Hematopoietic multipotent progenitor cell treated with erythropoietin and hydrocortisone succinate and interleukin-3 and kit ligand, for 8 days (in vitro differentiated cells): ENCODE measurements at places on chromosomes 1 and 21.

- peak; percentile 19 for DNase-seq
Measured at GRCh38 chr1:112706505-112707220, at the start of gene RHOC. RHOC (minus strand) TSS chr1:112707127; CDS start chr1:112703799, 3,328 bp downstream.

GRCh38 chr1:220432408-220432807, 95.5 kb upstream of the MARK1 start:
- DNase-seq = no peak

GRCh38 chr1:76867342-76868130, at the start of gene ST6GALNAC5:
ST6GALNAC5 (plus strand) TSS chr1:76867480.
- DNase-seq = no peak

- no peak for DNase-seq
Measured at GRCh38 chr1:18668750-18669404, 38.2 kb downstream of the PAX7 start.

GRCh38 chr1:9253004-9253403, 18.4 kb downstream of the H6PD start:
- no peak for DNase-seq

DNA sequence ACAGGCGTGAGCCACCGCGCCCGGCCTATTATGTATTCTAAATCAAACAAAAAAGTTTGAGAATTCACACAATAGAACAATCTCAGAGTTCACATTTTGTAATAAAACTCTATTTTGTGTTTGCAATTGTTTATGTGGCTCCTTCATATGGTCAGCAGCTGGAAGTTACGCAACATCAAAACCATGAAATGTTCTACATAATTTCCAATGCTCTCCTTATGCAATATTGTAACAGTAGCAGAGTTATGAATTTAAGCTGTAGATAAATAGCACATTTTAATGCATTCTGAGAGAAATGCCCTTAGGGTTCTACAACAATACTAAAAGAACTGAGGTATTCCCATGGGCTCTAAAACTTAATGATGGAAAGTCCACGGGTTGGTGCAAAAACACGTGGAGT, 62.3 kb upstream of the COL11A1 start:
- DNase-seq = no peak

DNA sequence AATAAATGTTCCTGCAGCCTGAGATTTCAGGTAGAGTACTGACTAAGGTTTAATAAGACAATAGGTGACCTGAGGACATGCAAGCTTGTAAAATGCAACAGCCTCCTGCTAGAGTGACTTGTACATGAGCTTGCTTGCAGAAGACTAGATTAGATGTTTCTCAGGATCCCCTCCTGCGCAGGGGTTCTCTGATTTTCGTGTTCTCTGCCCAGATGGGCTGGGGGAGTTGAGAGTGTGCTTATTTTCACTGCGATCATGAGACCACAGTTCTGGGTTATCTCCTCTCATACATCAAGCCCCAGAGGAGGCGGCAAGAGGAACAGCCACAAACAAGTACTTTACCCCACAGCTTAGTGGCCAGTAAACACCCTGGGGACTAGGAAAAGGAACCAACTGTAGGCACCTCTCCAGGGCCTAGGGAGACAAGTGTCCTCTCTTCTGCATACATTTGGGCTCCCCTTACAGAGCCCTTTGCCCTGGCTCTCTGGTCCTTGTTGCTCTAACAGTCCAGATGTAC, 8.0 kb downstream of the TMEM81 start:
- DNase-seq = peak; percentile 4

- DNase-seq = peak; percentile 88
Measured at GRCh38 chr1:44290250-44291094, 64.6 kb downstream of the ERI3 start.

GRCh38 chr1:162019446-162019845, 4.2 kb downstream of the OLFML2B start:
- DNase-seq = no peak

- no peak for DNase-seq
Measured at GRCh38 chr1:17027900-17028299, 16.2 kb upstream of the ATP13A2 start.

GRCh38 chr1:27087371-27088220, 67.3 kb downstream of the SLC9A1 start:
- no peak for DNase-seq

DNA sequence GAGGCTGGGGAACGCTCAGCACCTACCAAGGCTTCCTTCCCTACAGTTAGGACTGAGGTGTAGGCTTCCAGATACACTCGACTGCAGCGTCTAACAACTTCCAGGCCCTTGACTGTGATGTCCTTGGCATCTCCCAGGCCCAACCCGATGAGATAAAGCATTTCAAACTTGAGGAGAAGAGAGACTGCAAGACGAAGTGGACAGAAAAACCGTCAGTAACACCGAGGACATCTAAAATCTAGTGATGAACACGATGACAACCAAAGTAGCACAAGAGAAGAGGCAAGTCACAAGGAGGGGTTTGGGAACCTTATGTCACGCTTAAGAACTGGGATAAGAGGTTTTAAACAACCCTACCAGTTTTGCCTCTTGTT, 314 bp downstream of the DPH5 start:
- no peak for DNase-seq

DNA sequence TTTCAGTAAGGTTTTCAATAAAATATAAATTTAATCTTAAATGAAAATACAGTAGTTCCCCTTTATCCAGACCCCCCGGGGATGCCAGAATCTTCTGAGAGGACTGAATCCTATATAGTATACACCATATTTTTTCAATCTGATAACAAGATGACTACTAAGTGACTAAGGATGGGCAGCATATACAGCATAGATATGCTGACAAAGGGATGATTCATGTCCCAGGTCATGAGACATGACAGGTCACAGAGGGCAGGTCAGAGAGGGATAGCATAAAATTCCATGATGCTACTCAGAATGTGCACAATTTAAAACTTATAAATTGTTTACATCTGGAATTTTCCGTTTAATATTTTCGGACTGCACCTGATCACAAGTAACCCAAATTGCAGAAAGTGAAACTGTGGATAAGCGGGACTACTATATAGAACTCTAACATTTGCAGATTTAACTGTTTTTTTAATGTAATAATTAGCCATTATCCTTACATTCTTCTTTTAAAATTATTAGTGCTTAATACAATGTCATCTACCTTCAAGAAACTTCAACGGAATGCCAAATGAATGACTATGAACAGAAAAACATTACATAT, 48.8 kb downstream of the LRRC40 start:
- DNase-seq = peak; percentile 48

DNA sequence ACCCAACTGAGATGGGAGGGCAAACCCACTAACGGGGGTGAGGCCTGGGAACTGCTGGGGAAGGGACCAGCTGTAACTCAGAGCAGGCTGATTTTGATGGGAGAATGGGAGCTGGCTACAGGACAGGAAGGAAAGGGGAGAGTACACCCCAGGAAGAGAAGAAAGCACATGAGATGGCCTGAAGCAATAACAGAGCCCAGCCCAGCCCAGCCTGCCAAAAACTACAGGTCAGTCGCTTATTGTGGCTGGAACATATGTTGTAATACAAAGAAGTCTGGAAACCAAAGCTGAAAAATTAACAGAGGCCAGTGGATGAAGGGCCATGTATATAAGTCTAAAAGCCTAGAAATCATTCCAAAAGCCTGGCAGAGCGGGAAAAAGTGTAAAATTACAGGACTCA, 1.6 kb downstream of the ITLN2 start:
- DNase-seq = no peak

- DNase-seq = no peak
Measured at GRCh38 chr1:48576565-48576964, 104.6 kb upstream of the SPATA6 start.

DNA sequence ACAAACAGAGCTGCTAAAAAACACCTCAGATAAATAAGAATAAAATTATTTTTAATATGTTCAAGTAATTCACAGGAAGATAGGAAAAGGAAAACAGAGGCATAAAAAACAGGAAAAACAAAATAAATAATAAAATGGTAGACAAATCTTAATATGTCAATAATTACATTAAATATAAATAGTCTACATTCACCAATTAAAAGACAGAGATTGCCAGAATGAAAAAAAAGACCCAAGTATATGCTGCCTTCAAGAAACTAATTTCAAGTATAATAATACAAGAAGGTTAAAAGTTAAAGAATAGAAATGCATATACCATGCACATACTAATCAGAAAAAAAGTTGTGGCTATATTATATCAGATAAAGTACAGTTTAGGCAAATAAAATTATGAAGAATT, 1.9 kb downstream of the CYP2J2 start:
- DNase-seq = no peak

- DNase-seq = no peak
Measured at GRCh38 chr1:87993051-87993450, 664.4 kb downstream of the LMO4 start.

DNA sequence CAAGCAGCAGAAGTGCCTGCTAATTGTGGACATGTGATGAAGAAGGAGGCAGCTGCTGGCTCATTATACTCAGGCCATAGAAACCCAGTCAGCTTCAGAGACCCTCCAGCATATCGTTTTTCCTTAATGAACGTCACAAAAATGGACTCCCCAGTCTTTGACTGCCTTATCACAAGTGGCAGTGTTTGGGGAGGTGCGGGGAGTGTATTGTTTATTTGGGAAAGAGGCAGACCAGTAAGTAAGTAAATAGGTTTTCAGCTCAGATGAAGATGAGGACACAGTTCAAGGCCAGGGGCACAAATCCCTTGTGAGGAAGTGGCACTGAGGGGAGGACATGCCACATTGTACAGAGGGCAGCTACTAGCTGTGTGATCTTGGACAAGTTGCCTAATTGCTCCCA, 43.5 kb upstream of the NRDC start:
- DNase-seq = no peak

DNA sequence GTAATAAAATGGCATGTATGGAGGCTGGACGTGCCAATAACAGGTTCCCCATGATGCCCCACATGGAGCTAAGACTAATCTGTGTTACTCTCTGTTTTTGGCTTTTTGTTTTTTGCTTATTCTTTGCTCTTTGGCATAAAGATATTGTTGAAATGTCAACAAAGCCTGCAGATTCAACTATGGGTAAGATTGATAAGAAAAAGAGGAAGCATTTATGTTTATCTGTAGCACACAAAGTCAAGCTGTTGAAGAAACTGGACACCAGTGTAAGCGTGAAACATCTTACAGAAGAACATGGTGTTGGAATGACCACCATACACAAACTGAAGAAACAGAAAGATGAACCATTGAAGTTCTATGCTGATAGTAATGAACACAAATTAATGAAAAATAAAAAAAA, 402.7 kb downstream of the LTN1 start:
- DNase-seq = peak; percentile 62

GRCh38 chr1:45334308-45335245, 5.4 kb upstream of the TOE1 start:
- no peak for DNase-seq

DNA sequence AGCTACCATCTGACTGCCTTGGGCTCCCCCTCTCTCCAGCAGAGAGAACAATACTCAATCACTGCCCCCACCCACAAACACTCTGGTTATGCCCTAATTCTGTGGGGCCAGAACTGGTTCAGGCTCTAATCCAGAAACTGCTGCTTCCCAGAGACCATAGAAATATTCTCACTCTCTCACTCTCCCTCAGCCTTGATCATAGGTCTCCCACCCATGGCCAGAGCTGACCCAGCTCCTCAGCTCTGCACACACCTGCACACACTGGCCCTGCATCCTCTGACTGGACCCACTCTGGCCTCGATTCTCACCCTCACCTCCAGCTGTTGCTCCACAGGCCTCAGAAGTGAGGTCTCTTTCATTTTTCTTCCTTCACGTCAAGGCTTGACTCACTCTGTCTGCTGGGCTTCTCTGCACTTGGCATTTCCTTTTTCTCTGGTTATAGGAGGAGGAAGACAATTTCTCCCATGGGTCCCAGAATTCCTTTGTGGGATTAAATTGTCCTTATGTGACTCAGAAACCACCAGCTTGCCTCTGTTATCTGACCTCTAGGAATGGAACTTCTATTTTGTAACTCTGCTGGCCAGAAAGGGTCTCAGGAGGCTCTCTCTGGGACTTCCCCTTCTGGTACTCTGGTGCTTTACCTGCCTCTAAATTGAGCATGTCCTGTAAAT, 15.6 kb upstream of the ZMYM6 start:
- no peak for DNase-seq

GRCh38 chr1:38454236-38454635, 405.3 kb downstream of the RRAGC start:
- DNase-seq = no peak

DNA sequence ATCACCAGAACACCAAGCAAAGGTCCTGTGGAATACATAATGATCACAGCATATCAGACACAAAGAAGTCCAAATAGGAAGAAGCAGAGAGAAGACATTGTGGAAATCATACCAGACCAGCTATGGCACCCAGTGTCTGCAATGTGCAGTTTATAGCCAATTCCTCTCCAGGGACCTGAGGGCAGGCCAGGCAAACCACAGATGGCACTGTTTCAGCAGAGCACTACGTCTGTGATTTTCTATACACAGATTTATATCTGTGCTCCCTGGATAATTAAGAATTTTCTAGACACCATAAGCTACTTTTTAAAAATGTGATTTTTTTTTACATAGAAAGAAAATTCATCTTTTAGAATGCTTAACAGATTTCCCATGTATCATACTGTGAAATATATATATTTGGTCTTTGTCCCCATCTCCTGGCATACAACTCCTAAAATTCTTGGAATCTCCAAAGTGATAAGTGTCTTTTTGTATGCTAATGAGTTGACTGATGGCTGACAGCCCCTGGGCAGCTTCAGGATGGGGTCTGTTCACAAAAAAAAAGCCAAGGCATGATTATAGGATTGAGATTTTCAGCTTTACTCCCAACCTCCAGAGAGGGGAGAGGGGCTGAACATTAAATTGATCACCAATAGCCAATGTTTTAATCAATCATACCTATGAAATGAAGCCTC, 498.1 kb downstream of the SIPA1L2 start:
- DNase-seq = no peak

DNA sequence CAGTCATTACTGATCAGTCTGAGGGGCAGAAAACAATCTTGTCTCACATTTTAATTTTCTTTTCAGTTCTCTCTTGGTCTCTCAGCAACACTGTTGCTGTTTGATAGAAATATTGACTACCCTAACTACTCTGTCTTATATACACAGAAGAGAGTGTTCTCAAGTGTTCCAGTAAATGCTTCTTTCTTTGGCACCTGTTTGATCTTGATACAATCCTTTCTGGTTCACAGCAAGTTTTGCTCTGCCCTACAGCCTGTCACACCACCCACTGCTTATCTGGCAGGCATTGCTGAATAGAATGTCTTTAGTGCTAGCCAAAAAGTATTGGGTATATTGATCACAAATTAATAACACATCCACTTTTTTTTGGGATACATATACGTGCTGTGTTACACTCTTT, 75.7 kb upstream of the WLS start:
- DNase-seq = no peak
